ENCODE measurements at places on chromosomes 13 and 19.

DNA sequence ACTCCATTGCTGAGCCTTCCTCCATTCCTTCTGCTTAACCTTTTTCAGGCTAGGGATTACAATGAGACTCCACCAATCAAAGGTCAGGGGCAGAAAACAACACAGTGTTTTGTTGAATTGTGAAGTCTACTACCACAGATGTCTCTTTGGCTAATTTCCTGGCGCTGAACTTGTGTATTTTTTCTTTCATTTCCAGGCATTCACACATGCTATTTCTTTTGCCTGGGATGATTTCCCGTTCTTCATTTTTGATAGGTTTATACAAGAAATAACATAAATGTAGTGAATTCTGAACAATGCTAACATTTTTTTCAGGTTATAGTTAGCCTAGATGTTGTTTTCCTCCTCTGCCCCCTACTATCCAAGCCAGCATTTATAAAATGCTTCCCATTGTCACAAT, 64.3 kb downstream of the OLFM4 start:
- no peak for DNase-seq

DNA sequence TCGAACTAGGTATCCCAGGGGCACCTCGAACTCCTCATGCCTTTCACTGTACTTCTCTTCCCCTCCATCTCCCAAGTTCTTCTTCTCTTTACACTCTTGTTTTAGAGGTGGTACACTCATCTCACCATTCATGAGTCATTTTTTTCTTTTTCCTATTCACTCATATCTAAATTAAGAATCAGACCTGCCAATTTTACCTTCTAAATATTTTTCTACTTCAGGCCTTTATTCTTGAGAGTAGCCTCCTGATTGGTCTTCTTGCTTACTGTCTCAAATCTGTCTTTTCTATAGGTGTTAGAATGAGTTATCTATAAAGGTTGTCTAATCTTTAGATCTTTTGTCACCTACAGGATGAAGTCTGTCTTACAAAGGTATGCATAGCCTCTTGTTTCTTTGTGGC, 20.7 kb downstream of the TDRD3 start:
- DNase-seq, result no peak

- no peak for DNase-seq
Measured at GRCh38 chr13:112903071-112903577, 65.9 kb upstream of the MCF2L start.

DNA sequence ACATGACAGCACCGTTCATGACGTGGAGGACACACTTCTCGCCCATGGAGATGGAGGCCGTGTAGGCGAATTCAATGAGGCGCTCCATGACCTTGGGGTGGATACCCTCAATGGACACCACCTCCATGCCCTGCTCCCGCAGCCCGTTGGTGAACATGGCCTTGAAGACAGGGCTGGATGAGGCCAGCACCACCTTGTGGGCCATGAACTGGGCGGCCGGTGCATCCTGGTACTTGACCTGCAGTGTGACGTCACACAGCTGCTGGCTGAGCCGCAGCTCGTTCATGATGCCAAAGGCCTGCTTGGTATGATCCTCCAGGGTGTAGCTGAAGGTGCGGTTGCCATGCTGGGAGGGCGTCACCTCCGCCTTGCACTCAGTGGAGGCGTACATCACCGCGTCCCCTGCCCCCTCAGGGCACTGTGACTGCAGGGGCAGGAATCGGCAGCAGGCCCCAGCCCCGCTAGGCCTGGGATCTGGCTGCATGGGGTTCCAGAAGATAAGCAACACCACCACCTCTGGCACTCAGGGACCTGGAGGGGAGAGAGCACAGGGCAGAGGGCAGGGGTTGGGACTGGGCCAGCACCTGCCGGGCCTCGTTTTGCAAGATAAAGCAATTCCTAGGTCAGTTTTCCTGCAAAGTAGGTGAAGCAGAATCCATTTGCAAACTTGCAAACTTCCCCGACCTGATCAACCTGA, 3.5 kb downstream of the KEAP1 start:
- DNase-seq, result no peak

GRCh38 chr13:101211261-101211660, 205.0 kb downstream of the NALCN start:
- DNase-seq, result no peak

GRCh38 chr19:28258829-28259228, 954.1 kb downstream of the UQCRFS1 start:
- no peak for DNase-seq

- DNase-seq, result no peak
Measured at GRCh38 chr13:76826527-76826926, 59.7 kb downstream of the KCTD12 start.

GRCh38 chr13:32047793-32048192, 16.2 kb downstream of the FRY start:
- DNase-seq, result no peak

DNA sequence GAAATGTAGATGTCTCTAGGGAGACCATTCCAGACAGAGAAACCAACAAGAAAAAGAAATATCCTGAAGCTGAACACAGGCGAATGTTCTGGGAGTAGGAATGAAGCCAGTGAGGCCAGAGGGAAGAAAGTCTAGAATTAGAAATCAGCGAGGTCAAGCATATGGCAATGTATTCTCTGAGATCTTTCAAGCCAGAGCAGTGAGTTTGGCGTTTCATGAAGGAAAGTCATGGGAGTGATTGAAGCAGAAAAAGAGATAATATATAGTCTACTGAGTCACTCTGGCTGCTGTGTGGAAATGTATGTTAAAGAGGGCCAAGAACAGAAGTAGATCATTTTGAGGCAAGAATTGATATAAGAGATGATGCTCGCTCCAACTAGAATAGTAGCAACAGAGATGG, 576.0 kb downstream of the PCDH17 start:
- no peak for DNase-seq

DNA sequence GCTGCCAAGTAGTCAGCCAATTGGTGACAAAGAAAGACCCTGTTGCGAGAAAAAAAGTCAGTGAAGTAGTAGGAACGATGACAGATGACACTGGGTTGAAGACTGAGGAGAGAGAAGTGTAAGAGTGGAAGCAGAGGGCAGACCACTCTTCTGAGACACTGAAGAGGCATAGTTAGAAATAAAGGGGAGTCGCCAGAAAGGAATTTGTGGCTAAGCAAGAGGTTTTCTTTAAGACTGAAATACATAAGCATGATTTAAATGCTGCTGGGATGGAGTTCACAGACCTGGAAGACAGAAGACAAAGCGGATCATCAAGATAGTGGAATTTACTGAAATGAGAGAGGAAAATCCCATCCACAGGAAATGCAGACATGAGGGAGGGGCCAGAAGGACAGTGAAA, 56.2 kb upstream of the USPL1 start:
- DNase-seq, result no peak

DNA sequence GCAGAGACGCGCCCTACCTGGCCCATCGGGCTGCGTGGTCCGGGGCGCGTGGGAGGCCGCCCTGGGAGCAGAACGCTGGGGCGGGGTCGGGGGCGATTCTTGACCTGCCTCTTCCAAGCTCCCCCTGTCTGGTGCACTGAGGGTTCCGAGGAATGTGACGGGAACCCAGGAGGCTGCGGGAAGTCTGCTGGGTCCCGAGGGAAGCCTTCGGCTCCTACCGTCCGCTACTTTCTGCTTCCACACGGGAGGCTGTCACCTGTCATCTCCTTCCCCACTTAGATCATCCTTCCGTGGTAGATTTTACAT, 781 bp upstream of the SPRYD7 start:
- DNase-seq, result no peak

- DNase-seq, result peak; percentile 24
Measured at GRCh38 chr19:35240327-35240726, 8.5 kb upstream of the LSR start.

DNA sequence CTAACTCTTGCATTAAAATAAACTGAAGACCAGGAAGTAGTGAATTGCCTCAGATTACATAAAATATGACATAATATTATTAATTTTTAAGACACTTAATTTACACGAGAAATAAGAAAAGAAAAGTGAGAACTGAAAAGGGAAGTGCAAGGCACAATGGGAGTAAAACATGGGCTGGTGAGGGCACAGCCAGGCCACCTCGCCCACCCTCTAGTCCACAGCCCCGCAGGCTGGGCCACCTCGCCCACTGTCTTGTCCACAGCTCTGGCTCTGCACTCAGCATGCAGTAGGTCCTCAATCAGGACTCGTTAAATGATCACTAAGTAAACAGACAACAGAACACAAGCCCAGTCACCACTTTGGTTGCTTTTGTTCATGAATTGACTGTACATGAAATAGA, 67.8 kb upstream of the ARHGEF7 start:
- DNase-seq, result no peak

GRCh38 chr13:26186995-26187394, 35.1 kb downstream of the RNF6 start:
- no peak for DNase-seq

GRCh38 chr19:9741476-9742171, 26.9 kb downstream of the ZNF846 start:
- no peak for DNase-seq

GRCh38 chr13:50224534-50224933, 209.3 kb downstream of the KCNRG start:
- no peak for DNase-seq

GRCh38 chr13:44199627-44200207, 173.9 kb upstream of the SERP2 start:
- DNase-seq, result no peak

- DNase-seq, result peak; percentile 61
Measured at GRCh38 chr19:6551607-6552450, 21.0 kb downstream of the TNFSF9 start.

- DNase-seq, result no peak
Measured at GRCh38 chr13:112764864-112765561, 75.2 kb downstream of the ATP11A start.

DNA sequence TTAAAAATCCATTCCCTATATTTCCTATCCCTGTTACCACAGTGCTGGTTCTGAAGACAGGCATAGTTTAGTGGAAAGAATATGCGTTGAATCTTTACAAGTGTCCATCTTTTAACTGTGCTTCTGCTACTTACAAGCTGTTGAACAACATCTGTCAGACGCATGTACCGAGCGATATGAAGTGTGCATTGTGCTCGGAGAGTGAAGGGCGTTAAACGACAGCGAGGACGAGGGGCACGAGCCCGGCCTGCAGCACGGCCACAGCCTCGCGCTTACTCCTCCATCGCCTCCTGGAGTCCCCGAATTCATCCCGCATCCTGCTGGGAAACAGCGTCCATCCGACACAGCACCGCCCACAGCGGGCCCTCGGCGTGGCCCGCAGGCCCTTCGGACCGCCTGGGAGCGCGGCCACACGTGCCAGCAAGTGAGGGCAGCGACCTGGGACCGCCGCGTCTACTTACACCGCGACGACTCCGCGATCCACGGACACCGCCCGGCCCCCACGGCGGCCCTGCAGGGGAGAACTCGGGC, 514 bp downstream of the PCID2 start:
- DNase-seq, result peak; percentile 26

- DNase-seq, result no peak
Measured at GRCh38 chr13:50275392-50276063, 260.3 kb downstream of the KCNRG start.

GRCh38 chr13:80962855-80963254, 621.9 kb upstream of the SPRY2 start:
- DNase-seq, result no peak

GRCh38 chr13:99661791-99662190, 160.5 kb downstream of the TM9SF2 start:
- DNase-seq, result no peak

- no peak for DNase-seq
Measured at GRCh38 chr19:4303819-4304537, 420 bp upstream of the FSD1 start.

DNA sequence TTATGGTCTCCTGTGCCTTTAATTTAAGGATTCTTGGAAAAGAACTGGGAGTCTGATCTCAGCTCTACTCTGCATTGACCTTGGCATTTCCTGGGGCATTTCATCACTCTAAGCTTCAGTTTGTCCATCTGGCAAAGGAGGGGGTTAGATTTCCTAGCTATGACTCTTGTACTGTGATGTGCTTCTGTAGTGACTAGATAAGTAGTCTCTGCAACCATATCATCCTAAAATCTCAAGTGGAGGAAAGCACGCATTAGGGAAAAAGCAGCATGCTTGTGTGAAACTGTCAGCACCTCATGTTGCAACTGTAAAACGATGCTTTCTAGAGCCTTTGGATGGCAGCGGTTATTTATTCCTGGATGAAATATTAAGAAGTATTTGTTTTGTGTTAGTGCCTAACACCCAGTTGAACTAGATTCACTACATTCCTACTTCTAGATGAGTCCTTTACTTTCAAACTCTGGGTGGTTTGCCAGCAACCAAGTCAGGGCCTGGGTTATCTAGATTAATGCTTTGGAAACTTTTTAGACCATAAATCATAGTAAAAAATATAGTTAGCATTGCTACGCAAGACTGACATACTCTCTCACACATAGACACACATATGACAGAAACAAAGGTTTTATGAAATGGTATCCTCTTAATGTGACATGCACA, 6.8 kb downstream of the WDFY2 start:
- DNase-seq, result no peak

GRCh38 chr19:4233282-4233853, 4.0 kb downstream of the EBI3 start:
- peak; percentile 75 for DNase-seq

- no peak for DNase-seq
Measured at GRCh38 chr13:72293206-72293605, 426.2 kb upstream of the DACH1 start.

GRCh38 chr19:57816652-57817051, 1.9 kb upstream of the ZNF552 start:
- DNase-seq, result no peak

DNA sequence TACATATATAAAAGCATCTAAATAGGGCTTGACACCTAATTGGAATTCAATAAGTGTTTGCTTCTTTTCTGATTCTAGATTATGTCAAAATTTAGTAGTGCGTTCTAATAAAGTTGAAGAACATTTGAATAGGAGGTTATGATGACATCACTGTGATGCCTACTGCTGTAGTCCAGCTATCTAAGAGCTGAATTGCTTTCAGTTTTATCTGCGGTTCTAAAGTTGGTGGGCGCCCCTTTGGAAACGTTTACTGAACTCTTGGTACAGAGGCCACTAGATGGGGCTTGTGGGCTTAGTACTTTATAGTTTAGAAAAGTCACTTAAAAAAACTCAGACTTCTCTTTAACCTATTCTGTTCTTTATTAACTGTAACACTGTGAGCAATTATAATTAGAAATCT, 776.9 kb downstream of the GPC5 start:
- no peak for DNase-seq

- DNase-seq, result no peak
Measured at GRCh38 chr19:17969096-17969792, 2.3 kb downstream of the KCNN1 start.

GRCh38 chr19:39111593-39112199, 13.9 kb upstream of the PAK4 start:
- no peak for DNase-seq

- peak; percentile 85 for DNase-seq
Measured at GRCh38 chr19:4768934-4769777, 22.4 kb upstream of the FEM1A start.

- no peak for DNase-seq
Measured at GRCh38 chr13:31970231-31970930, 61.2 kb upstream of the FRY start.
